ENCODE measurements at places on chromosomes 11 and 22.
A peak's percentile ranks its signal among the peaks of the same experiment; 100 is the strongest.

DNA sequence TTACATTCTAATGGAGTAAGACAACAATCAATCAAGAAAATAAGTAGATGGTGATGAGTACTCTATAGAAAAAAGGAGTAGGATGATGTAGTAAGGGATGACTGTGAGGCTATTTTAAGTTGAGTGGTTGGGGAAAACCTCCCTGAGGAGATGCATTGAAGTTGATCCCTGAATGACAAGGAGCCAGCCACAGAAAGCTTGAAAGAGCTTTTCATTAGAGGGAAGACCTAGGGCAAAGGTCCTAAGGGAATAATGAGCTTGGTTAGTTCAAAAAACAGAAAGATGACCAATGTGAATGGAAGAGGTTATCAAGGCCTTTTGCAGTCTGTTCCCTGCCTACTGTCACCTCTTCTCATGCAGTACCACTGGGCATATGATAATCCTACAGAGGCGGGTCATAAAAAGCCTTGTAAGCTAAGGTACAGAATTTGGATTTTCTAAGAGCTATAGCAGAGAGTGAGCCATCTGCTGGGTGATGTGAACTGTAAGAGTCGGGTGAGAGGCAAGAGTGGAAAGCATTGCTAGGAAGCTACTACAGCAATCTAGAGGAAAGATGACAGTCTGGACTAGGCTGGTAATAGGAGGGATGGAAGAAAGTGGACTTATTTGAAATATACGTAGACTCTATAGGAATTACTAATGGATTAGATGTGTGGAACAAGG lies 3.1 kb downstream of the PPP2R1B start:
- DNase-seq, result no peak

DNA sequence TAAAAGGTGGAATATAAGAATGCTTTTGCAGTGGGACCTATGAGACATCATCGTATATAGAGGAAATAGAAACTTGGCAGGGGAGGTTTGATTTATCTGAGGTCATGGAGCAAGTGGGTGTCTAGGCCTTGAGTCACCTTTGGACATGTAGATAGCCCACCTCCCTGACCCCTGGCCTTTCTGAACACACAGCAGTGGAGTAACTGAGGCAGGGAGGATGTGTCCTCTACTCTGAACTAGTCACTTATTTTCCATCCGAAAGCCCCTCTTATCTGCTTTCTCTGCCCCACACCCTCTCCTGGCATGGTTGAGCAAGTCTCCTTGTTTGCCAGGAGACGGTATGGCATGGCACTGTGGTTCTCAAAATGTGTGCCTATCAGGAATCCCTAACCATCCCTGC lies 7.9 kb downstream of the CD82 start:
- DNase-seq, result no peak

GRCh38 chr11:92739041-92739440 lies 230.4 kb upstream of the MTNR1B start:
- no peak for DNase-seq

- no peak for DNase-seq
Measured at GRCh38 chr11:12016246-12016645, 7.8 kb upstream of the DKK3 start.

- DNase-seq, result no peak
Measured at GRCh38 chr11:92346220-92346619, 121.6 kb downstream of the FAT3 start.

- DNase-seq, result no peak
Measured at GRCh38 chr11:108562746-108563581, 30.6 kb downstream of the EXPH5 start.

- DNase-seq, result no peak
Measured at GRCh38 chr11:129992161-129992944, 10.3 kb downstream of the PRDM10 start.

GRCh38 chr22:42623756-42624441 lies 9.2 kb upstream of the POLDIP3 start:
- DNase-seq, result no peak

DNA sequence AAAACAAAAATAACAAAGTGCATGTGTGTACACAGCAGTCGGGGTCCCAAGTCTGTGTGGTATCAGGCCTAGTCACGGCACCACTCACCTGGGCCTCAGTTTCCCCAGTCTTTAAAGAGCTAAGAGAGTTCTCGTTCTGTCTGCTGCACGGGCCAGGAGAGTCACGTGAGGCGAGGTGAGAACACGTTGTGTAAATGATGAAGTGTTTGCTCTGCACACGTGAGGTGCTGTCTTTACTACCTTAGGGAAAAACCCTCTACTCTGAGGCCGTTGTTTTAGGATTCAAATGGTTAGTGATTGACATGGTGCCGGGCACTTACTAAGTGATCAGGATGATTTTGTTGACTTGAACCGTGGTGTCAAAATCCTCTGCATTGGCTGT lies 86.5 kb upstream of the PPARA start:
- DNase-seq, result no peak

DNA sequence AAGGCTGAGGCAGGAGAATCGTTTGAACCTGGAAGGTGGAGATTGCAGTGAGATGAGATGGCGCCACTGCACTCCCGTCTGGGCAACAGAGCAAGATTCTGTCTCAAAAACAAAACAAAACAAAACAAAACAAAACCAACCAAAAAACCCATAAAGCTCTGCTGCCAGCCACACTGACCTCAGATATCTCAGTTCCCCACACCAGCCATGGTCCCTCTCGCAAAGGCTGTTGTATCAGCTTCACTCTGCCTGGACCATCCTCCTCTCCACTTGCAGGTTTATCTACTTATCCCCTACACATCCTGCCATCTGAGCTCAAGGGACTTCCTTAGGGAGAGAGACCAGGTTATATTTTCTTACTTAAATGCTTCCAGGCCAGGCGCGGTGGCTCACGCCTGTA lies 11.1 kb downstream of the BACE1-AS start:
- DNase-seq, result no peak

GRCh38 chr22:46749682-46750529 lies 11.9 kb upstream of the CERK start:
- DNase-seq, result no peak

DNA sequence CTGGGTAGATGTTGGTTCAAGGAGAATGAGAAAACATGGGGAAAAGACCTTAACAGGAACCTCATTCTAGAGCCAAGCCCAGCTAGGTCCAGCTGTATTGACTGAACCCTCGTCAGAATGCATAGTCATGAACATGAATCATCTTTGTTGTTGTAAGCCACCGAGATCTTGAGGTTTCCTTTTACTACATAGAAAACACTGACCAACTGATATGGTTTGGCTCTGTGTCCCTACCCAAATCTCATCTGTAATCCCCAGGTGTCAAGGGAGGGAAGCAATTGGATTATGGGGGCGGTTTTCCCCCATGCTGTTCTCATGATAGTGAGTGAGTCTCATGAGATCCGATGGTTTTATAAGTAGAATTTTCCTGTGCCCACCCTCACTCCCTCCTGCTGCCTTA lies 19.4 kb upstream of the PHOX2A start:
- DNase-seq, result no peak

DNA sequence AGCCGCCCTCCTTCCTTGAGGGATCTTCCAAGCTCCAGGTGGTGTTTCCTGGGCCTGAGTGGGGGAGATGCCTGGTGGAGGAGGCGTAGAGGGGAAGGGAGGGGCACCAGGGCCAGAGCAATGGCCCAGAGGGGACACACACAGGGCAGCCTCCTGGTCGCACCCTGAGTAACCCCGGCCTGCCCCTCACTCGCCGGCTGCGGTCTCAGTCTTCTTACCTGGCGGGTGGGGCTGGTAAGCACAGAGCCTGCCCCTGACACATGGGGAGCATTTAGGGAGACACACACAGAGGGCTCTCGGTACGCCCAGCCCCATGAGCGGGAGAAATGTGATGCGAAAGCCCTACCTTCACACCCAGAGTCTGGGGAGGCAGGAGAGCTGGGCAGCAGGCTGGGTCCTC lies 23.9 kb downstream of the IGF2 start:
- no peak for DNase-seq

DNA sequence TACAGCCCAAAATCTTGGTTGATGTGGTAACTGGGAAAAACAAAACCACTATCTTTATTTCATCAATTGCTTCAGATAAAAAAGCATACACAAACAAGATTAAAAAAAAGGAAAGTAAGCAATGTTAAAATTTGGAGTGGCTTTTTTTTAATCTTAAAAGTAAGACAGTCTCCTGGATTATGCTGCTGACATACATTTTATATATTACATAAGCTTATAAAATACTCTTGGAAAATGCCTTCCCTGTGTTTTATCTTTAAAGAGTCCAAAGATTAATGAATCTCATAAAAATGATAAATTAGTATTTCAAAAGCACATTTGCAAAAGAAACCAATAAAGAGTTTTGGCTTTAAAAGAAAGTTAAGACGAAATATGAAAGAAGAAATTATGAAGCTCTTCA lies 132.7 kb downstream of the DLG2 start:
- no peak for DNase-seq

DNA sequence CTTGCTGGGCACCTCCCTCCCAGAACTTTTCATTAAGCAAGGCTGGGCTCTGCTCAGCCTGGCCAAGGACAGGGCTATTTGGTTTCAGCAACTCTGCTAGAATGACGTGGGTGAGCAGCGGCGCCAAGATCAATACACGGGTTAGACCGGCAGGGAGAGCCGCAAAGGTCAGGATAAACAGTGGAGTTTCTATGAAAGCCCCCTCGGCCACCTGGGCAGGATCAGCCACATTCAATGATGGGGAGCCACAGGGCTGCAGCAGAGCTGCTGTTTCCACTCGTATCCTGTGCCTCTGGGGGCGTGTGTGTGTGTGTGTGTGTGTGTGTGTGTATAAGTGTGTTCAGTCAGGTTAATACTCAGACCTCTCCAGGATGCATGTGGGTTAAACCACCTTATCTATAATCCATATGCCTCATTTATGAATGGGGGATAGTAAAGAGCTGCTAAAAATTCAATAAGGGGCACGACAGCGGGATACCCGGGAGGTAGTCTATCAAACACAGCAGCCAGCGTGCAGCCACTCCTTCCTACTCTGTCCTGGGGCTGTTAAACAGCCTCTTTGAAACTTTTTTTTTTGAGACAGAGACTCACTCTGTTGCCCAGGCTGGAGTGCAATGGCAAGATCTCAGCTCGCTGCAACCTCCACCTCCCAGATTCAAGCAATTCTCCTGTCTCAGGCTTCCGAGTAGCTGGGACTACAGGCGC lies 34.8 kb downstream of the MYH9 start:
- no peak for DNase-seq

DNA sequence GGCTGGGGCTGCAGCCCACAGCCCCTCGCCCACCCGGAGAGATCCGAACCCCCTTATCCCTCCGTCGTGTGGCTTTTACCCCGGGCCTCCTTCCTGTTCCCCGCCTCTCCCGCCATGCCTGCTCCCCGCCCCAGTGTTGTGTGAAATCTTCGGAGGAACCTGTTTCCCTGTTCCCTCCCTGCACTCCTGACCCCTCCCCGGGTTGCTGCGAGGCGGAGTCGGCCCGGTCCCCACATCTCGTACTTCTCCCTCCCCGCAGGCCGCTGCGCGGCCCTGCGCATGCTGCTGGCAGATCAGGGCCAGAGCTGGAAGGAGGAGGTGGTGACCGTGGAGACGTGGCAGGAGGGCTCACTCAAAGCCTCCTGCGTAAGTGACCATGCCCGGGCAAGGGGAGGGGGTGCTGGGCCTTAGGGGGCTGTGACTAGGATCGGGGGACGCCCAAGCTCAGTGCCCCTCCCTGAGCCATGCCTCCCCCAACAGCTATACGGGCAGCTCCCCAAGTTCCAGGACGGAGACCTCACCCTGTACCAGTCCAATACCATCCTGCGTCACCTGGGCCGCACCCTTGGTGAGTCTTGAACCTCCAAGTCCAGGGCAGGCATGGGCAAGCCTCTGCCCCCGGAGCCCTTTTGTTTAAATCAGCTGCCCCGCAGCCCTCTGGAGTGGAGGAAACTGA lies 731 bp downstream of the GSTP1 start:
- no peak for DNase-seq

DNA sequence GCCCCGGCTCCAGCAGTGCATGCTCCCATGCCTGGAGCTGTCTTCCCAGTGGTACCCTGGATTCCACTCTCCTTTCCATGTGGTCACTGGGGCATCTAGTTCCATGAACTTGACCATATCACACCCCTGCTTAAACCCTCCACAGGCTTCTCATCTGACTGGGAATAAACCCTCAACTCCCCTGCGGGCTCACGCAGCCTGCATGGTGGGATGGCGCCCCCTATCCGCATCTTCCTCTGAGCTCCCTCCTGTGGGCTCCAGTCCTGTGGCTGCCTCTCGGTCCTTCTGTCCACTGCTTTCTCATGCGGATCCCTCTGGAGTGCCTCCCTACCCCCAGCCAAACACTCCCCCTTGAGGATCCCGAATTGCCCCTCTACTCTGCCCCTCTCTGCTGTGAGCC lies 41.4 kb upstream of the TTLL12 start:
- no peak for DNase-seq

DNA sequence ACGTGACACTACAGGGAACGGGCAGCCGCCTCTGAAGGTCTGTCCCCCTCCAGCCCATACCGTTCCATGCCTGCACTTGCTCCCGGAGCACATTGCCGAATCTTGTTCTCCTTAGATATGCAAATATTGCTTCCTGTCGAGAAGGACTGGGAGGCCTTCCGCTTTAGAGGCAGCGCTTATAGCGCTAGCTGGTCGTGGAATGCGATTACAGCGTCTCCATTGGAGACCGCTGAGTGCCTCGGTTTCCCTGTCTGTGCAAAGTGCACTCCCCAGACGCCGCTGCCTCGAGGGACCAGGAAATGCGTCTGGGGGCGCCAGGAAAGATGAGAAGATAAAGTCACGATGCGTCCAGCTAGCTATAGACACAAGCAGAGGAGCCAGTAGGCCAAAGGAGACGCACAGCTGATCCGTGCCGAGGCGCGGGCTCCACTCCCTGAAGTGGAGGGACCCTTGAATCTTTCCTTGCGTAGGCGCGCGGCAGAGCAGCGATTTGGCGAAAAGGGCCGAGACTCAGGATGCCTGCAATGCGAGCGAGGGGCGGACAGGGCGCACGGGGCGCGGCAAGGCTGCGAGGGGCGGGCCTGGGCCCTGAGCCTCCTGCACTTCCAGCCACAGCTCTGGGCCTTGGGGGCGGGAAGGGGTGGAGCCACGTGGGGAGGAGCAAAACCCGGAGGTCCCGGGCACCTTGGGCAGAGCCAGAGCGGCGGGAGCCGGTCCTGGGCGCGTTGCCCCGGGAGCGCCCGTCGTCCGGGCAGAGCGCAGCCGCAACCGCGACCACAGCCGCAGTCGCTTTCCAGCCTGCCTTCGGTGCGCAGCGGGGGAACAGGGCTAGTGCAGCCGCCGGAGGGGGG lies at the start of gene RASSF10:
TSS of gene RASSF10 (plus strand) at position 692 of the 851 bp plus-strand sequence. CDS start 261 bp downstream, outside the sequence.
- DNase-seq, result peak; percentile 85

GRCh38 chr11:17517186-17517585 lies 27.0 kb downstream of the USH1C start:
- DNase-seq, result no peak

All from posterior cingulate gyrus (tissue), 11 donors.